Lower leg skin (tissue), 4 donors: ENCODE measurements at places on chromosomes 2 and 18. TPM values are rescaled to one million over a fixed set of nuclear protein-coding genes. Genes with fewer than 3 reads are reported as not detected.

Gene ANAPC1
- 47.1 TPM for total RNA-seq

Gene GPR17
- not detected for total RNA-seq

Gene IL36A
- not detected for total RNA-seq

Gene MBP
- 47.4 TPM for total RNA-seq

Gene SLC16A14
- 7.2 TPM for total RNA-seq

Gene ASB18
- total RNA-seq = not detected

Gene COL4A3
- total RNA-seq = 0.29 TPM

Gene CHST10
- total RNA-seq = 0.69 TPM

Gene CTAGE1
- not detected for total RNA-seq

Gene FOXD4L1
- not detected for total RNA-seq

Gene REG1A
- 1.2 TPM for total RNA-seq

Gene TCF23
- not detected for total RNA-seq

Gene CNDP1
- 0.08 TPM for total RNA-seq

Gene FAM161A
- total RNA-seq = 1.9 TPM

Gene ABCG5
- total RNA-seq = not detected

Gene PDCD1
- total RNA-seq = not detected

Gene SERPINB10
- 1.9 TPM for total RNA-seq

Gene LIMS2
- total RNA-seq = 7.8 TPM

Gene PDE11A
- total RNA-seq = 0.36 TPM

Gene FAM228A
- 0.25 TPM for total RNA-seq

Gene ASXL3
- total RNA-seq = 0.62 TPM
